CD4-positive, alpha-beta T cell treated with Interleukin-15 for 4 hours (primary cell): ENCODE measurements at places on chromosomes 6 and 20.

DNA sequence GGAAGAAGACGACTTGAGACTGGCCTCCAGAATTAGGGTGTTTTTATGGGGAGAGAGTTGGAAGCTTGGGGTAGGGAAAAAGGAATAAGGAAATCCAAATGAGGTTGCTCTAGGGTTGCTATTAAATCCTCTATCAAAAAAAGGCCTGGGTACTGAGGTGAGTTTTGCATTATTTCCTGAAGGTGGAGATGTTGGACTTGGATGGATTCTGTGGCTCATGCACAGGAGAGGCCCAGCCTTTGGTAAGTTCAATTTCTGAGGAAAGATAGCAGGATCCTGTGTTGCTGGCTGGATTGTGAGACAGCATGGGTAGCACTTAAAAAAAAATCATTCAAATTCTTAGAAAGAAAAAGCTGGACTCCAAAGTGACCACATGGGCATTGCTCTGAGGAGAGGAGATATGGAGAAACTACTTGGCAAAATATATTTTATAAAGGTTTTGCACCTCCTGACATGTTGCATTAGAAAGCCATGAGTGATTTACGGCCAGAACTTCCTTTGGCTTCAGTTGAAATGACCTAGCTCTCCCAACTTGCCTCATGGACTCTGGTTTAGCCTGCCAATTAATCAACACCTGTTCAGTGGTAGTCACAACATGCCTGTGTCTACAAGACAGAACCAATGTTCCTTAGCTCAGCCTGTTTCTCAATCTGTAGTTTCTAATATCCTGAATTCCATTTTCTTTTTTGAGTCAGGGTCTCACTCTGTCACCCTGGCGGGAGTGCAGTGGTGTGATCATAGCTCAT is 152.1 kb upstream of the RALGAPA2 start:
- DNase-seq = no peak

GRCh38 chr6:154167126-154167525 is 128.1 kb downstream of the OPRM1 start:
- DNase-seq = no peak

- no peak for DNase-seq
Observed at GRCh38 chr6:134729561-134729960, 220.3 kb downstream of the ALDH8A1 start.

GRCh38 chr6:3770023-3770720 is 18.7 kb upstream of the PXDC1 start:
- DNase-seq = no peak

- no peak for DNase-seq
Observed at GRCh38 chr6:133756078-133756695, 132.7 kb upstream of the TCF21 start.

GRCh38 chr20:35360033-35360432 is 51.7 kb downstream of the UQCC1 start:
- no peak for DNase-seq
